ENCODE measurements at places on chromosomes 4 and X.

- DNase-seq, result no peak
These were observed 72.0 kb downstream of the QRFPR start for GRCh38 chr4:121308828-121309227.

- no peak for DNase-seq
These were observed 1433.8 kb upstream of the TENM3 start for GRCh38 chr4:180809439-180809838.

DNA sequence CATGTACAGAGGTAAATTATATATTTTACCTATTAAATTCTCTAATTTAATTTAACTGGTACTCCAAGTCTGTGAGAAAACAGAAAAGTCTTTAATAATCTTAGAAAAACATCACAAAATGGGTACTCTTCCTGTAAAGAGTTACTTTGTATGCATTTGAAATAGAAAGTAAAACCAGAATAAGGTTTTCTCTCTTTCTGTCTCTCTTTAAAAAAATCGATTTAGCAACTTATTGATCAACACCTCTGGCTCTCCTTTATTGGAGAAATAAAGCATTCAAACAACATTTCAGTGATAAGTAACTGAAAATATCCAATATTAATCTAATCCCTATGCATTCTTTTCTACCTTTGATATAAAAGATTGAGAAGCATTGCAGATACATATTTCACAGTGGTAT is 27.4 kb downstream of the ATOH1 start:
- DNase-seq, result no peak

DNA sequence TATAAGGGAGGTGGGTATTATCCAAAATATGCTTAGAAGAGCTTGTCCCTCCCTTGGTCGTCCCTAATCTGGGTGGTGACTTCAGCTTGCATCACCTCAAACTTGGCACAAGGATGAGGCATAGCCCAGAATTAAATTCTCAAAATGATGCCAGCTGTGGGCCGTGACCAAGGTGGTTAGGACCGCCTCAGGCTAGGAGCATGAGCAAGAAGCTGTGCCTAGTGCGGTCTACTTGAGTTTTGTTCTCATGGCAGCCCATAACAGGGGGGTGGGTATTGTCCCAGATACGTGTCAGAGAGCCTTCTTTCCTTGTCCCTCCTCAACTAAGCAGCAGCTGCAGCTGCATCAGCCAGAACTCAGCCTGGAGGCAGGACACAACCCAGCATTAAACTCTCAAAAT is 2620.0 kb downstream of the PCDH7 start:
- no peak for DNase-seq

Measured in eye (tissue), 1 donor.